ENCODE measurements at places on chromosomes 1 and 21. TPM values are rescaled to one million over a fixed set of nuclear protein-coding genes. Genes with fewer than 3 reads are reported as not detected.
A peak's percentile ranks its signal among the peaks of the same experiment; 100 is the strongest.

GRCh38 chr21:44527983-44528633 lies 11.9 kb downstream of the KRTAP10-1 start:
- H3K4me1 ChIP-seq = no peaks in the 10 kb centered on the region
- no peak overlapping the region for H3K27ac ChIP-seq
- no peak overlapping the region for H3K4me3 ChIP-seq
- H3K27me3 ChIP-seq = no peaks in the 10 kb centered on the region
- no peaks in the 10 kb centered on the region for H3K36me3 ChIP-seq

- H3K36me3 ChIP-seq = peaks cover 19% of the 10 kb centered on the region
- H3K4me1 ChIP-seq = peaks cover 27% of the 10 kb centered on the region
- no peaks in the 10 kb centered on the region for H3K27me3 ChIP-seq
- peak overlapping the region; percentile 11 for H3K27ac ChIP-seq
- peak; percentile 73 for DNase-seq
These were observed 378 bp upstream of the NUP210L start for GRCh38 chr1:154155251-154155650.

DNA sequence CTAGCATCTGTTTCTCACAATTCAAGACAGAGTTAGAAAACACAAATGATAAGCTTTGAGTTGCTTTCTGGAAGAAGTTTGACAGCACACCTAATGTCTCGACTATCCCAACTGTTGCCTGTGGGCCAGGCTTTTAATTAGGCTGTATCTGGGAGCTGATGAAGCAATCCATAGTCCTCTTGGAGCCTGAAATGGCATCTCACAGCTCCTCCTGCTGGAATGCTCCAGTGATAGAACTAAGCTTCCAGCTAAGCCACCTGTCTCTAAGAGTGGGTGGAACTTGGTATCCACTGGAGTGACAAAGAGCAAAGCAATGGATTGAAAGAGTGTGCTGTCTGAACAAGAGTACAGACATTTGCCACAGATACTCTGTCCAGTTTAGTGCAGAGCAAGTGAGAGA lies 605.3 kb upstream of the NR5A2 start:
- DNase-seq = no peak
- no peak overlapping the region for H3K4me3 ChIP-seq
- no peaks in the 10 kb centered on the region for H3K27me3 ChIP-seq
- H3K4me1 ChIP-seq = no peaks in the 10 kb centered on the region

- no peak for DNase-seq
- no peaks in the 10 kb centered on the region for H3K27me3 ChIP-seq
- no peak overlapping the region for H3K27ac ChIP-seq
- peaks cover 4% of the 10 kb centered on the region for H3K4me1 ChIP-seq
- H3K36me3 ChIP-seq = no peaks in the 10 kb centered on the region
These were observed 56.8 kb downstream of the KIAA0319L start for GRCh38 chr1:35500439-35500838.

Gene EPHA8
- not detected for total RNA-seq

Measured in thyroid gland (tissue), 4 donors.